ENCODE measurements at places on chromosomes 3 and 15.

GRCh38 chr15:77584201-77584600, 48.5 kb downstream of the LINGO1 start:
- no peak for DNase-seq

GRCh38 chr3:178472941-178473340, 63.3 kb upstream of the KCNMB2 start:
- no peak for DNase-seq

- DNase-seq: no peak
Measured at GRCh38 chr3:65714134-65714533, 324.6 kb downstream of the MAGI1 start.

DNA sequence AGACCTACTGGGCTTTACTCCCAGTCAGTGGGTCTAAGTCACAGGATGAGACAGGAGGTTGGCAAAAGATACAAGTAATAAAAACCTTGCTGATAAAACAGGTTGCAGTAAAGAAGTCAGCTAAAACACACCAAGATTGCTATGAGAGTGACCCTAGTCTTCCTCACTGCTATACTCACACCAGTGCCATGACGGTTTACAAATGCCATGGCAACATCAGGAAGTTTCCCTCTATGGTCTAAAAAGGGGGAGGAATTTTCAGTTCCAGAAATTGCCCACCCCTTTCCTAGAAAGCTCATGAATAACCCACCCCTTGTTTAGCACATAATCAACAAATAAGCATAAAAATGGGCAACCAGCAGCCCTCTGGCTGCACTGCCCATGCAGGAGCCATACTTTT, 966.7 kb upstream of the ROBO1 start:
- no peak for DNase-seq

GRCh38 chr3:54653456-54654195, 274.2 kb downstream of the LRTM1 start:
- DNase-seq: no peak

DNA sequence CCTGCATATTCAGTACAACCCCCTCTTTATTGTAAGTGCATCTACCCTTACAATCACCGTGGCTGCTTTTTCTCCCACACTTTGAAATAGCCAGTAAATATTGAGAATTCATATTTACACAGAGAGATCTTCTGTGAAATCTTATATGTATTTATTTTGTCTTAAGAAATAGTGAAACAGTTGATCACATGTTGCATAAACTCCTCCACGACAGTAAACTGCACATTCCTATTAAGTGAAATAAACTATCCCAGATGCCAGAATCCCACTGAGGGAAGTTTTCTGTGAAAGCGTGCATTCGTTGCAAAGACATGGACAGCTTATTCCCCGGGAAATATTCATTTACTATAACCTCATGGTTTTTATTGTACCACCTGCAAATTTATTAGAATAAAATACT, 796.0 kb downstream of the ROBO2 start:
- no peak for DNase-seq

DNA sequence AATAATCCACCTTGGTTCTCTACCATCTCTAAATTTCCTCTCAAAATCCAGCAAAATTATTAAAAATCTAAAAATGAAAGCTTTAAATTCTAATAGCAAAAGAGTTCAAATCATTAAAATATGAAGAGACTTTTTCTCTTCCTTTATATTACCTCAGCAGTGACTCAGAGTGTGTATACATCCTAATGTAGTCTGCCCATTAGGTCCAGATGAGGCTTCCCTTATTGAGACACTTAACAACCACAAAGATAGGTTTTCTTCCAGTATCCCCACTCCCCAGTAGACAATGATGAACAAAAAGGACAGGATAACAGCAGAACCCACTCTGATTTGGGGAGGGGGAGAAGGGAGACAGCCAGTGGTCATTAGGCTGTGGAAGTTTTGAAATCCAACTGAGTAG, 61.5 kb upstream of the DCBLD2 start:
- no peak for DNase-seq

- no peak for DNase-seq
Measured at GRCh38 chr3:9008550-9009255, 45.4 kb upstream of the RAD18 start.

GRCh38 chr3:48240000-48240963, 622 bp upstream of the ZNF589 start:
- no peak for DNase-seq

DNA sequence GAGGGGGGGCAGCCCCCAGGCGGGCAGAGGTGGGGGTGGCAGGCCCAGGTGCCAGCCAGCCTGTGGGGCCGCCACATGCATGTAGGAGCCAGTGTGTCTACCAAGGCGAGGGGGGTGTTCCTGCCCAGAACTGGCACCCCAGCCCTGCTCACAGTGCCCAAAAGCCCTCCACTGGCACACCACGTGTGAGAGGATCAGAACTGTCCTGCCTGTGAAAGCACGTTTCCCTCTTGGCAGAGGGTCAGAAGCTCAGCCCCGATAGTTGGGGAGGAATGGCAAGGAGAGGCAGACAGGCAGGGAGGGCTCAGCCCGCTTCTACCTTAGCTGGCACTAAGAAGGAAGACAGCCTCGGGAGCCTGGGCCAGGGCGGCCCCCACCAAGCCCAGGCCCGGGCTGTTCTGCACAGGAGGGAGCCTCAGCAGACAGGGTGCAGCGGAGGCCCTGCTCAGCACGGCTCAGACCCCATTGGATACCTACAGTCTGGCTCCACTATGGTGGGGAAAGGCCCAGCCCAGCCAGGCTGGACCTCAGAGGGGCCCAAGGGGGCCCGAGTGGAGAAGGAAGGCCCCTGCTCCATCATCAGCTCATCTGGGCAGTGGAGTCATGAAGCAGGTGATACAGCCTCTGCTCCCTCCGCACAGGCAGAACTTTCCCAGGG, 84.8 kb upstream of the LINGO1 start:
- no peak for DNase-seq

- DNase-seq: peak; percentile 62
Measured at GRCh38 chr3:119098619-119099222, 47.2 kb upstream of the TEX55 start.

DNA sequence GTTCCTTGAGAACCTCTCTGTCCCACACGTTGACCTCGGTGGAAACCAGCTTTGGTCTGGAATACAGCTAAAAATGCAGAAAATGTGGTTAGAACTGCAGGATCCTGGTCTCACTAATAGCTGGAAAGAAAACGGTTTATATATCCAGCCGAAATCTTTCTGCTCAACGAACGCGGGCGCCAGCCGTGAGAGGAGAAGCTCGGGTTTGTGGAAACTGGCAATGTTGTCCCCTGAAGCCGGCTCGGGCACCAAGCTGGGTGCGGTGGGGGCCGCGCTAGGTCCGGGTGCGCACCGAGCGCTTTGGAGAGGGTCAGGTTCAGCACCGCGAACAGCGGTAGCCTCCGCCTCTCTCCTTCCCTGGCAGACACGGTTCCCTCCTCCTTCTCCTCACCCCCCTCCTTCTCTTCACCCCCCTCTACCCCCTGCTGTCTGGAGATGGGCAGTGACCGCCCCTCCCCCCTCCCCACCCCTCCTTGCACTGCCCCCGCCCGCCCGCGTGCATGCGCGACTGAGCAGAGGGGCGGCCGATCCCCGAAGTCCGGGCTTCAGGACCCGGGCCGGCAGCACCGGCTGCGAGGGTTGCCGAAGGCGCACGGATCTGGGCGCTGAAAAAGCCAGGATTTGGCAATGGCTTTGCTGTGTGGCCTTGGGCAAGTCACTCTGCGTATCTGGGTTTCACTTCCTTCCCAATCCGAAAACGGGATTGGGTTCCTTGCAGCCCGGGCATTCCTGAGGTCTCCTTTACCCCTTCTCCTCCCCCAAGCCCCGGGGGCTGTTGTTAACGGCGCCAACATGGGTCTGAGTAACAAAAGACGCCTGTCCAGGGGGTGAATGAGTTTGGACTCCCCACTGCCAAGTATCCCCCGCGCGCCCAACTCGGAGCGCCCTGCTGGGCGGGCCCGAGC, at the start of gene SKOR1:
Gene SKOR1, plus strand, starts transcription at position 534 of the 905 bp plus-strand sequence. Its CDS starts 94 bp downstream, at position 628.
- DNase-seq: no peak

DNA sequence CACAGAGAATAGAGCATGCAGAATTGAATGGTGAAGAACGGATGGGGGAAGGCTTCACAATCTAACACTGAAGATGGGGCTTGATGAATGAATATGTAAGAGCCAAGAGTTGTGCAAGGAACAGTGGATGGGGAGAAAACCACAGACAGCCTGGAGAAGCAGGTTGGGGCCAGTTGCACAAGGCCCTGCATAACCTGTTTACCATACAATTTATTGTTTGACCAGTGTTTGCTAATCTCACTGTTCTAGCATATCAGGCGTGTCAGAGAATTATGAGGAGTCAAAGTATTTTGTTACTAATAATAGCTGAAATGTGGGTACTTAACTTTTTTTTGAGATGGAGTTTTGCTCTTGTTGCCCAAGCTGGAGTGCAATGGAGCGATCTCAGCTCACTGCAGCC, 36.4 kb downstream of the LINS1 start:
- no peak for DNase-seq

GRCh38 chr15:101250873-101251829, 697 bp downstream of the CHSY1 start:
- DNase-seq: no peak

DNA sequence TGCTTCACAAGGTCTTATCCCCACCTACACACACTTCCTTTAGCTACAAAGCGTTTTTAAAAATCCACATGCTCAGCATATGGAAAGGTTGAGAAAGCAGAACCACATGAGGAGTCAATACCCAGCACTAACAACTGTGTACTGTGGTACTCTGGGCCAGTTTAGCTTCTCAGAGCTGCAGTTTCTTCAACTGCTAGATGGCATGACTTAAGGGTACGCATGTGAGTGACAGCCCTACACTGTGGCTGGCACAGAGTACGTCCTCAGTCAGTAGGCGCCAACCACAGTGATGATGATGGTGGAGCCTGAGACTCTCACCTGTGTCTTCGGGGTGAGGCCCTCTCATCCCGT, 17.4 kb downstream of the CCDC12 start:
- peak; percentile 41 for DNase-seq

Measured in CD4-positive, alpha-beta T cell treated with Interleukin-17A for 1 hour (primary cell).